ENCODE measurements at places on chromosomes 5 and 9.

DNA sequence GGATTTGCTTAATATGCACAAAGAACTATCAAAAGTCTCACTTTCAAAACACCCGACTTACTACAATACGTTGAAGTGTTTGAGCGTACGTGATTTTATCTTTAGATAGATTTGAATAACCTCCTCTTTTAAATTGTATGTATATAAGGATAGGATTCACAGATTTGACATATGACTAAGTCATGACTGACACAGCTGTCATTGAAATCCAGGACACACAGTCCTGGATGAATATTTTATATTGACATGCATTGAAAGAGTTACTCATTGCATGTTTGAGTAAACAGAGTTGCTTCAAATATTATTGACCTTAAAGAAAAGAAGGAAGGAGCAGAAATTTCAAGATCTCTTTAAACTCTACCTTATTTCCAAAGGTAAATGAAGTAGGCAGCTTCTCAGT lies 3.3 kb downstream of the MUSK start:
- DNase-seq = no peak

- DNase-seq = no peak
Observed at GRCh38 chr5:128101676-128102075, 18.1 kb downstream of the SLC12A2 start.

DNA sequence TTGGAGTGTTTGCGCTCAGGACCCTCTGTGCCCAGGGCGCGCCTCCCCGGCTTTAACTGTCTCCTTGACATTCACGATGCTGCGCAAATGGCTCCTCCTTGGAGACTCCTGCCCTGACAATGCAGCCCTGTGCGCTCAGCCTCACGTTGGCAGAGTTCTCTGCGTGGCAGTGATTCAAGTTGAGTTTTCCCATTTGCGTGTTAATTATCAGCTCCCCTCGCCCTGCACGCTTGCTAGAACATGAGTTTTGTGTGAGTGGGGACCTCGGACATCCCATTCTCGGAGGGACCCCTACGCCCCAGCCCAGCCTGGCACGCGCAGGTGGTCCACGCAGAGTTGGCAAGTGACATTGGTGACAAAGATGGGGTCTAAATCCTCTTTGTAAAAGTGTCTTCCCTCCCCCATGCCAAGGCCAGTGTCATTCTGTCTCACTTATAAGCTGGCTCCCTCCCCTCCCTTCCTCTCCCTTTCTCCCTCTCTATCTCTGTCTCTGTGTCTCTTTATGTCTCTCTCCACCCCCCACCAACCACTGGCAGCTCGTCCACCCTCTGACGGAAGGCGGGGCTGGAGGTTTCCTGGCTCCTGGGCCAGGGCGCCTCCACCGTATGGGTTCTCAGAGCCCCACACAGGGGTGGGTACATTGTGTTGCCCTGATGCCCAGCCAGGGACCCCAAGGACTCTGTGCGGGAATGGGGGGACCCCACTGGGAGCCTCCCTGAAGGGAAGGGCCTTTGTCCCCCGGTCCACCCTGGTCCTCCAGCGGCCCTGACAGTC lies 169.3 kb downstream of the OLFM1 start:
- no peak for DNase-seq

DNA sequence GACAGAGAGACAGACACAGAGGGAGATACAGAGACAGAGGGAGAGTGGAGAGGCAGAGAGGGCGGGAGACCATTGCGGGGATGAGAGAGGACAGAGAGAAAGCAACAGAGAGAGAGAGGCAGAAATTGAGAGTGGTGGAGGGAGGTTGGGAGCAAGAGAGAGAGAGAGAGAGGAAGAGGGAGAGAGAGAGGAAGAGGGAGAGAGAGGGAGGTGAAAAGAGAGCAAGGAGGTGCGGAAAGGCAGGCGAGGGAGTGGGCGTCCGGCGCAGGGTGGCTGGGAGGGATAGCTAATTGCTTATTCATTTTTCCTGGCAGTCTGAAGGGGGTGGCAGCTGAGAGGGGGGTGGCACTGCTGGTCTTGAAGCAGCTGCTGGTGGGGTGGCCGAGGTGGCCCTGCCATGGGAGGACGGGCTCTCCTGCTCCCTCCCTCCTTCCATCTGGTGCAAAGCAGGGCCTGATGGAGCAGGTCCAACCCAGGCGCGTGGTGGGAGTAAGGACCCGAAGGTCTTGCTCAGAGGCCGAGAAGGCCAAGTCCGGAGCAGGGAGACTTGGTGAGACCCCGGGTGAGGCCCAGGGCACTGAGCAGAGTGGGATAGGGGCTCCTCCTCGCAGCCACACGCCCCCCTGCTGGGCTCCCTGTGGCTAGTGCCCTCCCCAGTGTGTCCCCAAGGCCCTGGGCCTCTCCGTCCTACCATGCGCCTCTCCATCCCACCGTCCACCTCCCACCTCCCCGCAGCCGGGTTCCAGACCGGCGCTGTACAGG lies 25.3 kb upstream of the RNU6ATAC start:
- no peak for DNase-seq

DNA sequence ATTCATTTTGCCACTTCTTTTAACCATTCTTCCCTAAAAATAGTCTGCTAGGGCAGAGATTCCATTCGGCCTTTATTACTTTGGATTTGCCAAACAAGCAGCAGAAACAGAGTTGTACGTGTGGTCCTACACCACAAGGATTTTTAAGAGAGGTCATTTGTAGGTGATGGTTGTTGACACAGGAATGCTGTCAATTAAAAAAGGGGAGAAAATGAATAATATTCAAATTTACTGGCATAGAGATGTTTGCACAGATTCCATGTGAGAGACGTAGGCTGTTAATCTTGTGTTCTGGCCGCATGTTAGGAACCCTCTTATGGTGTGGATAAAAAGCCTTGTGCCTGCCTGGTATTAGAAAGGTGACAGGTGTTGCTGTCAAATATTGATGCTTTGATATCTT lies 34.9 kb downstream of the TRIO start:
- DNase-seq = no peak

DNA sequence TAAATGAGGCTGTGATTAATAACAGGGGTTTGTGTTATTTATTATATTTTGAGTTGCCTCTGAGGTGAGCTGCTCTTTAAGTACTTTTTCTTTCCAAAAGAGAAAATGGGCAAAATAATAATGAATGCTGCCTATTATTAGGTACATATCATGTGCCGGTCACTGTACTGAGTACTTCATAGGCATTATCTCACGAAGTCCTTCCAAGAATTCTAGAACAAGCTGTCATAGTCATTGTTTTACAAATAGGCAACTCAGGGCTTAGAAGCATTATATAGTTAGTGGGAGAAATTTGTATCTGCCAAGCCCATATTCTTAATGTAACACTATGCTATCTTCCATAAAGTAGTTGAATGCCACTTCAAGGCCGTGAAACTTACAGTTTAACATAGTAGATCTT lies 628.7 kb downstream of the CCDC171 start:
- no peak for DNase-seq

DNA sequence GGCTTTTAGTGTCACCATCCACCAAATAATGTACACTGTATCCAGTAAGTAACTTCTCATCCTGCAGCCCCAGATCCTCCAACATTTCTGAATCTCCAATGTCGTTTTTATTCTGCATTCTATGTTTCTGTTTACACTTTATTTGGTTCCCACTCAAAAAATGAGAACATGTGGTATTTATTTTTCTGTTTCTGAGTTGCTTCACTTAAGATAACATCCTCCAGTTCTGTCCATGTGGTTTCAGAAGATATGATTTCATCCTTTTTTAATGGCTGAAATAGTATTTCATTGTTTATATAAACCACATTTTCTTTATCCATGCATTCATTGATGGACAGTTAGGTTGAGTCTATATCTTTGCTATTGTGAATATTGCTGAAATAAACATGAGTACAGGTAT lies 677.3 kb upstream of the FTMT start:
- DNase-seq = no peak

GRCh38 chr9:38208206-38208901 lies 139.3 kb upstream of the SHB start:
- DNase-seq = peak; percentile 8

GRCh38 chr5:119439140-119439631 lies 13.1 kb upstream of the HSD17B4 start:
- DNase-seq = no peak

DNA sequence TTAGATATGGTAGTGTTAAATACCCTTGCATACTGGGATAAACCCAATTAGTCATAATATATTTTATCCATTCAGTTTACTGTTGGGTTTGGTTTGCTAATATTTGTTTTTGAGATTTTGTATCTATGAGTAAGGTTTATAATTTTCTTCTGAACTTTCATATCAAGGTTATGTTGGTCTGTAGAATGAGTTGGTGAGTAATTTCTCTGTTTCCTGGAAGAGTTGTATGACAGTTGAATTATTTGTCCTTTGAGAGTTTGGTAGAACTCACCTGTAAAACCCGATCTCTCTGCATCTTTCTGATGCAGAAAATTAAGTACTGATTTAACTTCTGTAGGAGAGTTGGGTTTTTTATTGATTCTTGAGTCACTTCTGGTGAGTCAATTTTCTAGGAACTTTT lies 20.4 kb downstream of the DDX4 start:
- no peak for DNase-seq

GRCh38 chr9:90423661-90424193 lies 218.9 kb downstream of the DIRAS2 start:
- peak; percentile 26 for DNase-seq

DNA sequence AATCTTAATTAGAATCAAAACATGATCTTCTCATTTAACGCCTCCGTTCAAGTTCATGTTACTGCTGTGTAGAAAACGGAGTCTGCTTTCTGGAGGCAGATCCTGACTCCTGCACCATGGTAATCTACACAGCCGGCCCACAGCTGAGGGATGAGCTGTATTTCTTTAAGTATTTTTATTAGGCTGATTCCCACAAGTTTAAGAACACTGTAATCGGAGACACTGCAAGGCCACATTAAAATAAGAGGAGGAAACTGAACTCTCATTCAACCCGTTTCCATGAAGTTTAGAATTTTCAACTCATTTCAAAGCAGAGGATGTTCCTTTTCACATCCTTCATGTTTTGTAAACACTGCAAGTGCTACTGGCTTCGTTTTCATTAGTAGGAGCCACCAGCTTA lies 372.2 kb downstream of the NFIB start:
- no peak for DNase-seq

DNA sequence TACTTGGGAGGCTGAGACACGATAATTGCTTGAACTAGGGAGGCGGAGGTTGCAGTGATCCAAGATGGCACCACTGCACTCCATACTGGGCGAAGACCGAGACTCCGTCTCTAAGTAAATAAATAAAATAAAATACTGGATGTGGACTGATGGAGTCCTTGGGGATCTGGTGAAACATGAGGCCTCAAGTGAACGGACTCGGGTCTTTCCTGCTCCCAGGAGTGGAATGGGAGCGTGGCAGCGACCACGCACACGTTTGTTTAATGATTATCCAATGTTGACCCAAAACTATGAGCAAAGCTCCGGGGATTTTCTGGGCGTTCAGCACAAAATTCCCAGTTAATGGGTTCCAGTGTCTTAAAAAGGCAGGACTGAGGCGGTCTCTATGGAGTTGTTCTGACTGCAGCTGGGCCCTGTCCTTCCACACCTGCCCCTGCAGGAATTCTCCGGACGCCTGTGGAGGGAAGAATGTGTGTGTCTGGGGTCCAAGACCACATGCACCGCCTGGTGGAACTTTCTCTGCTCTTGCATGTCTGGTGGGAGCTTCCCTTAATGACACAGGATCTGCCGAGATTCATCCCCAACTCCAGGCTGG lies 26.6 kb downstream of the NEK6 start:
- DNase-seq = no peak

DNA sequence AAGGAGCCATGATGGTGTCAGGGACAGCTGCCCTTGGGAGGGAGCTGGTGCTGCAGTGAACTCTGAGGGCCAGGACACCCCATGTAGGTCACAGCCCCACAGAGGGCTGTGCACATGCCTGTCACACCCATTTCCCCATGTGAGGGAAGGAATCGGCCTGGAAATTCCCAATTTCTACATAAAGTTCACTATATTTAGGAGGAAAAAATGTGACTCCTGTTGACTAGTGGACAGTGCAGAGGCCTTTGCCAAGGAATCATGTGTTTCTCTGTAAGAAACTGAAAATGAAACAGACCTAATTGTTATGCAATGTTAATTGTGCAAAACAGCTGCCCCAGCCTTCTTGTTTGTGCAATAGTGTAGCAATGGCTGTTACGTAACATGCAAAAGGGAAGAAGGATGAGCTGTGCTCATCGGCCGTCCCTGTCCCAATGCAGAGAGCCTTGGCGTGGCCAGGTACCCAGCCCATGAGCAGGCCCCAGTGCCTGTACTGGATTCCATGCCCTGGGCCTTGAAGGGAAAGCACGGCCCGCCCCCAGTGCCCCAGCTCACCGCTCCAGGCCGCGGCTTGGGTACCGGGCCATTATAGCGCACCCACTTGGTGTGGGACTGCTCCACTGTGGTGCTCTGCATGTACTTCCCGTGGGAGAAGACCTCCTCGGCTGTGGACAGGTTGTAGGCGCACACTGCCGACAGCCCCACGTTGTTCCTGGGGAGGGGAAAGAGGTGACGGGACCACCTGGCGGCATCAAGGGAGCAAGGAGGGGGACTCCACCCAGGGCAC lies 70.0 kb downstream of the SECISBP2 start:
- no peak for DNase-seq

GRCh38 chr9:105432247-105432842 lies 15.5 kb upstream of the FSD1L start:
- DNase-seq = no peak

GRCh38 chr5:168238463-168238862 lies 53.0 kb upstream of the WWC1 start:
- DNase-seq = no peak

DNA sequence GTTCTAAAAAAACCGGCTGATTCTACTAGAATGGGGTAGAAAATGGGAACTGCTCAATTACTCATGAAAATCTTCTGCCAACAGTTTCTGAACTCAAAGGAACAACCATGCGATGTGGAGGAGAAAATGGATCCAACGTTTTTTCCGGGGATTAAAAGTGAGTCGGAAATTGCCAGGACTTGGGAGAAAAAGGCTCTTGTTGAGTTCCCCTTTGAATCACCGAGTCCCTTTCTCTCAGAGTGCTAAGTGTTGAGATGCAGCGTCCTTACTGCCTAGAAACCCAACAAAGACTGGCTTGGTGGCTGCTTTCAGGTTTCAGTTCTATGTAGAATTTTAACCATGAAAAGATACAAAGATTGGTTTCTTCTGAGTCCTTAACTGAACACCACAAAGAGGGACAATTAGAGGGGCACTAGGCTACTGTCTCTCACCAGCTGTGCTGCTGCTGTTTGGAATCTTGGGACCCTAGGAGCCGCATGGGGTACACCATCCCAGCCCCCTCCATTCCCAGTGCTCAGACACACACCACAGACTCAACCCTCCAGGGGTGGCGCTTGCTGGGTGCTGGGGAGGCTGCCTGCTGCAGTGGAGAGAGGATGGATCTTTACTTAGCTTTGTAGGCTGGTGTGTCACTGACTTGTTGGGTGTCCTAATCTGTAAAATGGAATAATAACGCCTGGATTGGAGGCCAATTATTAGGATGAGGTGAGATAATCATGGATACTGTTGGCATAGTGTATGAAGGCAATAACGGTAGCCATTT lies 21.5 kb upstream of the NEUROG1 start:
- no peak for DNase-seq

GRCh38 chr5:142481410-142481809 lies 156.6 kb upstream of the SPRY4 start:
- no peak for DNase-seq

- no peak for DNase-seq
Observed at GRCh38 chr5:53814819-53815218, 254.4 kb downstream of the NDUFS4 start.

All from A172 (cell line).